ENCODE measurements at places on chromosomes 5 and 9.

- no peak for DNase-seq
Measured at GRCh38 chr5:58924306-58924705, 341.4 kb downstream of the RAB3C start.

DNA sequence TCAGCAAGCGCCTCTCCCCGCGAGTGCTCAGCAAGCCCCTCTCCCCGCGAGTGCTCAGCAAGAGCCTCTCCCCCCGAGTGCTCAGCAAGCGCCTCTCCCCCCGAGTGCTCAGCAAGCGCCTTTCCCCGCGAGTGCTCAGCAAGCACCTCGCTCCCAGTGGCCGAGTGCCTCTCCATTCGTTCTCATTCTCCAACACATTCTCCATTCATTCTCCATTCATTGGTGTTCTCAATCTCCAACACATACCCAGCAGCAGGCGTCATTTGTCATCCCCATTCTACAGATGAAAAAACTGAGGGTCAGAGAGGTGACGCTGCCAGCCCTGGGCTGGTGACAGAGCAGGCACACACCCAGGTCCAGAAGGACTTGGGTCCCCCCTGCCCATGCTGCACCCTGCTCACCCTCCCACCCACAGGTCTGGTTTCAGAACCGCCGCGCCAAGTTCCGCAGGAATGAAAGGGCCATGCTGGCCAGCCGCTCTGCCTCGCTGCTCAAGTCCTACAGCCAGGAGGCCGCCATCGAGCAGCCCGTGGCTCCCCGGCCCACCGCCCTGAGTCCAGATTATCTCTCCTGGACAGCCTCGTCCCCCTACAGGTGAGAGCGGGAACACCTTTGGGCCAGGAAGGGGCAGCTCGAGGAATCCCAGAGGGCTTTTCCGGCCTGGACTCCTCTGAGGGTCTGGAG lies 32.5 kb downstream of the PTGES start:
- DNase-seq = no peak

GRCh38 chr9:37534412-37534811 lies 41.8 kb downstream of the FBXO10 start:
- DNase-seq = no peak

GRCh38 chr9:69221036-69221435 lies 47.0 kb downstream of the TJP2 start:
- no peak for DNase-seq

- no peak for DNase-seq
Measured at GRCh38 chr9:84486663-84487062, 146.1 kb upstream of the SLC28A3 start.

- DNase-seq = no peak
Measured at GRCh38 chr5:98904780-98905179, 24.0 kb downstream of the CHD1 start.

DNA sequence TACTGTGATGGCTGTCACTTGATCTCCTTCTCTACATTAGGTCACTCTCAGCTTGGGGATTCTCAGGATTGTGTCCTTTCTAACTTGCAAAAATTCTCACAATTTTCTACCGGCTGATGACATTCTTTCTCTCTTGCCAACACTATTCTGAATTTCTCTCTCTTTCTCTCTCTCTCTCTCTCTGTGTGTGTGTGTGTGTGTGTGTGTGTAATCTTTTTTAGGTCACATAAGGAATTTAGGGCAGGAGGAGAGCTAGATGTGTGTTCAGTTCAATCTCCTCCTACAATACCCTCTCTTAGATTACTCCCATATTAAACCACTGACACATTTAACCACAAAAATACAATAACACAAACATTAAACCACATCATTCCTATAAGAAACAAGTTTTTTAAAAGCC lies 242.3 kb upstream of the NREP start:
- no peak for DNase-seq

DNA sequence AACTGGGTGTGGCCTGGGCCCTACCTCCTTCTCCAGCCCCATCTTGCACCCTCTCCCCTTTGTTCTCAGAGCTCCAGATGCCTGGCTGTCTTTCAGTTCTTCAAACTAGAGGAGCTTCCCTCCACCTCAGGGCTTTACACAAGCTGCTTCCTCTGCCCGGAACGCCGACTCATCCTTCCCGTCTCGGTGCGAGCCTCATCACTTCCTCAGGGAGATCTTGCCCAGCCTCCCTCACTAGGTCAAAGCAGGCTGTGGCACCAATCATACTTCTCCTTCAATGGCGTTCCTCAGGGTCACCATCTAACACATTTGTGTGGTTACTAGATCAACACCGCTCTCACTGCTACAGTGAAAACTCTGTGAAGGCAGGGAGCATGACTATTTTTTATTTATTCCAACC lies 56.2 kb upstream of the ZSWIM6 start:
- DNase-seq = no peak

DNA sequence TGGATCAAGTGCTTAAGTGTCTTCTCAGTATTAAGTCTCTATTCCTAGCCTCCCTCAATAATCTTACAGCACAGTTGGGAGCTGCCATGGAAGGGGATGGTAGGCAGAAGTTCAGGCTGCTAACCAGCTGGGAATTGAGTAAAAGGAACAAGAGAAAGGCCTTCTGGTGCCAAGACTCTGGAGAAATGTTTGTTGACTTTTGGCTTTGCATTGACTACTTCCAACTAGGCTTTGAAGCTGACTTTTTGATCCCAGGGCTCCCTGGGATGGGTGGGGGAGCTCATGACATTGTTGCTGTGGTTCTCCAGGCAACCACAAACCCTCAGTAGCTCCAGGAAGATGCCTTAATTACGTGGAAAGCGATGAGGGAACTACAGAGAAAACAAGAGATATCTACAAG lies 85.2 kb upstream of the HTR4 start:
- no peak for DNase-seq

- DNase-seq = no peak
Measured at GRCh38 chr5:74201334-74202081, 439.0 kb downstream of the ENC1 start.

DNA sequence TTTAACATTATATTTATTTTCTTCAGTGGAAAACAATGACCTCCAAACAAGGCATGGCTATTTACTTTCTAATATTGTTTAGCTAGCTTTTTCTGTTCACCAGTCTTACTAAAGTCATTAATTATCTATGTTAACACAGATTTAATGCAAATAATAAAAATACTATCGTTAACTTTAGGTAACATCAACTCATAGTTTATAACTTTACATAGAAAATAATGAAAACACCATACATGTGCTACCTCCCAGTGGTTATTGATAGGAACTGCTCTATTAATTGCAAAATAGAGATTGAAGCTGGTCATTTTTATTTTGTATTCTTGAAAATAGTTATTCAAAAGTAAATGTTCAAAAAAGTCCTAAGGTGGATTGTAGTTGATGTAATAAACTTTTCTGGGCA lies 78.3 kb upstream of the HCN1 start:
- DNase-seq = no peak

DNA sequence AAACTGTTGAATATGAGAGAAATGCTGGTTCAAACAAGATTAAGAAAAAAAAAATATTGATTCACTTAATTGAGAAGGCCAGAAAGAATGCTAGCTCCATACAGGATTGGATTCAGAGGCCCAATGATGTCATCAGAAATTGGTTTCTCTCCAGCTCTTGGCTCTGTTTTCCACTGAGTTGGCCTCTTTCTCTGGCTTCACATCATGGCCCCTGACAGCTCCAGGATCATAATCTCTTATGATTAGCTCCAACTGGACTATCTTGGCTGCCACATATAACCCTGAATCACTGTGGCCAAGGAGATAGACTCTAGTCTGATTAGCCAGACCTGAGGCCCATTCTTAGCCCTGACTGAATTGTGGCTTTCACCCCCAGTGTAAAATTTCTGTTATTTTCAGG lies 244.7 kb upstream of the GRAMD2B start:
- peak; percentile 83 for DNase-seq

DNA sequence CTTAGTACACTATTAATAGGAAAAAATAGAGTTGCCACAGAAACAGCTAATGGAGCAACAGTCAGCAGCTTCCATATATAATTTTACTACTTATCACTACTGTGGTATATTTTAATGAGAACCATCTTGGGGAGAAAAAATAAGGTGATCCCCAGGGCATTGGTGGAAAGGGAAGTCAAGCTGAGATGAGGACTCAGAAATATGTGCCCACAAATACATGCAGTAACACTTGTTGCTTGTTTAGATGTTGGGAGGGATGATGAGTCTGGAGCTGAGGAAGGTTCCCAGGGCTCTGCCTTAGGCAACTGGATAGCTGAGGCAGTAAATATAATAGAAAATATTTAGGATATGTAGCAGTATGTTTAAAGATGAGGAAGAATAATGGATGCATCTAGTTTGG lies 280.1 kb upstream of the PDE4D start:
- no peak for DNase-seq

- DNase-seq = no peak
Measured at GRCh38 chr9:14179449-14179848, 134.5 kb downstream of the NFIB start.

DNA sequence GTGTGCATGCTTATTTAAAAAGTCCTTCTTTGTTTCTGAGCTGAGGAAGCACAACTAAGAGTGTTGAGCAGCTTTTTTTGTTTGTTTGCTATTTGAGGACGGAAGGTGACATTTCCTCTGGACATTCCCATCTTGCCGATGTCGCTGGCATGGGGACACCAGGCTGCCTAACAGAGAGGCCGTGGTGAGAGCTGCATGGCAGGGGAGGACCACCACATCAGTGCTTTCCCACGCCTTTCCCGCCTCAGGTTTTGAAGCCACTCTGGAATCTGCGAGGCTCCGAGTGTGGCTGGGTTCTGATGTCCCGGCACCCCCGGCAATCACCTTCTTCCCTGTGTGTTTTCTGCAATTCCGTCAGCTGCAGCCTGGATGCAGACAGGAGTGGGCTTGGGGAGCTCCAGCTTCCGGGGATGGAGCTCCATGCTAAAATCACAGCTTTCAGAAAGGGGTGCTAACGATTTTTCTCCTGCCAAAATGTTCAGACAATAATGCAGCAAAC lies 259.8 kb upstream of the IRX4 start:
- DNase-seq = no peak

GRCh38 chr5:53373451-53374158 lies 106.8 kb upstream of the FST start:
- DNase-seq = no peak

GRCh38 chr5:73299665-73300336 lies 126.8 kb downstream of the TMEM174 start:
- DNase-seq = peak; percentile 10

DNA sequence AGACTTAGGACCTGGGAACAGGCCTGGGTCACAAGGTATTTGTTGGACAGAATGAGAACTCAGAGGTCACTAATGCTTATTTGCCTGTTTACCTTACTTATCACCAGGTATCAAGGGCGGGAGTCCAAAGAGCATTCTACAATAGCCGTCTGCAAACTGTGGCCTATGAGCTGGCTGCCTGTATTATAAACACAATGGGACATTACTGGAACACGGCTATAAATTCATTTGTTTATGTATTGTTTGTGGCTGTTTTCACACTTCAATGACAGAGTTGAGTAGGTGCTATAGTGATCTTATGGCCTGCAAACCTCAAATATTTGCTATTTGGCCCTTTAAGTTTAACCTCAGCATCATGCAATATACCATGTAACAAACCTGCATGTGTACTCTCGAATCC lies 76.6 kb upstream of the ASTN2 start:
- DNase-seq = no peak

GRCh38 chr5:58484505-58484904 lies 6.7 kb upstream of the GAPT start:
- no peak for DNase-seq

DNA sequence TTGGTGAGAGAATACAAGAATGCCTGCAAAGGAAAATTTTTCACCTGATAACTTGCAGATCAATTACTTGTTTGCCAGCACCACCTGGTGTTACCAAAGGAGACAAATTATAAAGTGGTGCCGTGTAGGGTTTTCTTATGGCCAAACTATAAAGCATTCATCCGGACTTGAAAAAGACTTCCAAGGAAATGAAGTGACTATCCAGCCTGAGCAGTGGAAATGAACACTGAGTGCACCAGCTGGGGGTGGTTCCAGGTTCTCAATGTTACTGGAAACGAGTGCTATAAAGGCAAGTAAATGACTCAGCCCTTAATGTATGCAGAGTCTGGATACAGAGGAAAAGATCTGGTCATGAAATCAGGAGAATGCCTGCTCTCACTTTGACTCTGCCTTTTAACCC lies 113.1 kb downstream of the DNAH5 start:
- no peak for DNase-seq

DNA sequence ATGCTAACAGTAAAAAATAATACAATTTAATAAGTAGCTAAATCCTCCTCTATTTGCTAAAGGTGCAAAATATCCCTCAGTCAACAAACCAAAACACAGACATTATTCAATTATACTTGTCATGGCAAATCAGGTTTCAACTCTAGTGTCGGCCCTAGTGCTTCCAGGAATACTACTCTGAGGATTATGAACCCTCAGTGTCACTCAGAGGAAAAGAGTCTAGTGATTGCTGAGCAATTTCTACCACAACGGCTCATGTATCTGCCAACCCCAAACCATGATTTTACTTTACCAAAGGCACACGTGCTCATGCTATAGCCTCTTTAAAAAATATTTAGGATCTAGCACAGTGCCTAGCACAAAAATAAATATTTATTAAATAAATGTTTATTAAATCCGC lies 21.0 kb downstream of the RICTOR start:
- DNase-seq = no peak

DNA sequence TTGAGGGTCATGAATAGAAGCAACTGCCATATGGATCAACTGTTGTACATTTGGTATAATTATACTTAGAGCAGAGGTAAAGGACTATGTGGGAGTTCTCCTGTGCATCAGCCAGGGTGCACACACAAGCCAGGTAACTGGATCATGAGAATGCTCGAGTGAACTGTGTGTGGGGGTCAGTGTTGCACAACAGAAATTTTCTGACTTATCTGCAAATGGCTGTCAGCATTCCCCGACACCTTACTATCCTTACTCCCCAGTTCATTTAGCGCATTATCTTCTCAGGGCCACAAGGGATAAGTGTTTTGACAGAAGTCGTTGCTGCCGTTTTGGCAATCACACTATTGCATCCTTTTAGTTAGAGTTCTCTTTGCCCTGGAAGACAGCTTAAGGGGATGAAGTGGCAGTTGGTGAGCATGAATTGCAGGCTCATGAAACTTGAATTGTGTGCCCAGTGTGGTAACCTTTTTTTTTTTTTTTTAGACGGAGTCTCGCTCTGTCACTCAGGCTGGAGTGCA lies 1.7 kb downstream of the CANX start:
- no peak for DNase-seq

DNA sequence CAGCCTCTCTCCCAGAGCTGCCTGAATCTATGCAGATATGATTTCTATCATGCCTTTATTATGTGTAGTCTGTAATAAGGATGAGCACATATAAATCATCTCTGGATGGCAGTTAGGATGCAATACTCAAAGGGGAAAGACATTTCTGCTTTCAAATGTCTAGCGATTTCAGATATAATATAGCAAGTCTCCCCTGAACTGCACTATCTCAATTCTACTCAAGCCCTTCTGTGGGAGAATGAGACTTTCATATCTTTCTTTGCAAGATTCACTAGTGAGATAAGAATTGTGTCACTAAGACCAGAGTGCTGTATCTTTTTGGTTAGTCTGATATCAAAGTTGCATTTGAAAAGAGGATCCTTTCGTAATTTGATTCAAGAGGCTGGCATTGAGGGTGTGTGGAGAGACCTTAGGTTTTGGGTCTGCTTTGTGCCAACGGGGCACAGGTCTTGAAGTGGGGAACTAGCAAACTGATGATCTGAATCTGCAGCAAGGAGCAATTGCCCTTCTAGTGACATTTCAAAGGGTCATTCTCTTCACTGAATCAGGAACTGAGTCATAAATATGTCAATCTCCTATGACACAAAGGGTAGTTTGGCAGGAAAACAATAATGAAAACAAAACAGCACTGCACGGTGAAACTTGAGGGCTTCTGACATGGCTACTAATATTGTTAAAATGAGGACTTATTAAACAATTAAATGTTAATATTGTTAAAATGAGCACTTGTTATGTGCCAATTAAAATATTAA lies 305.5 kb upstream of the CLINT1 start:
- DNase-seq = no peak
